ENCODE measurements at places on chromosomes 1 and 21.

DNA sequence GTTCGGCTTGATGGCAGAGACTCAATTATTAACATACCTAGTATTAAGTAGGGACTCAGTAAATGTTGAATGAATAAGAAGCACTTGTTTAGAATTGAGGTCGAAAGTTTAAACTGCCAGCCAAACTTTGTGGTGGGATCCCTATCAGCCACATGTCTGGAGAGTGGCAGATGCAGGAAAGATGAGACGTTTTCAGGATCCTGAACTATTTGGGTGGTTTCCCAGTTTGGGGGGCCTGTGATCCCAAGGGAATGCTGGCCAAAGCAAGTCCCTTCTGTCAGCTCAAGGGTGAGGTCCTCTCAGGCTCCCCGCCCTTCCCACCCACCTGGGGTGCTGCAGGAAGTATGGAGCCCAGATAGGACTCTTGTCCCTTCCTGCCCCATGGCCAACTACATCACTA, 38.6 kb downstream of the KCNC4 start:
- no peak for DNase-seq

DNA sequence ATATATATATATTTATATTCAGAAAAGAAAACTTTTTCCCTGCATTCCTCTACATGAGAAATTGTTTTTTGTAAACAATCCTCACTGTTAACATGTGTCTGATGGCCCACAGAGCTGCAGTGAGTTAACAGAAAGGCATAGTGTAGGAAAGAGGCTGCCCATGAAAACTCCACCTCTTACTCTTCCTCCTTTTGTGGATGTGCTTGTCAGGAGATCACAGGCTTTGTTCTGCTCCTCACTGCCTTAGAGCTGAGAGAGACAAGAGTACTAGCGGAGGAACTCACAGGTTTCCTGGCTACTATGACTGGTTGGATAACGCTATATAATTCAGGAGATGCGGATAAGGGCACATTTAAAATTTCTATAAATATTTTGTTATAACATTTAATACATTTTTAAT, 200.6 kb downstream of the BRINP3 start:
- no peak for DNase-seq

DNA sequence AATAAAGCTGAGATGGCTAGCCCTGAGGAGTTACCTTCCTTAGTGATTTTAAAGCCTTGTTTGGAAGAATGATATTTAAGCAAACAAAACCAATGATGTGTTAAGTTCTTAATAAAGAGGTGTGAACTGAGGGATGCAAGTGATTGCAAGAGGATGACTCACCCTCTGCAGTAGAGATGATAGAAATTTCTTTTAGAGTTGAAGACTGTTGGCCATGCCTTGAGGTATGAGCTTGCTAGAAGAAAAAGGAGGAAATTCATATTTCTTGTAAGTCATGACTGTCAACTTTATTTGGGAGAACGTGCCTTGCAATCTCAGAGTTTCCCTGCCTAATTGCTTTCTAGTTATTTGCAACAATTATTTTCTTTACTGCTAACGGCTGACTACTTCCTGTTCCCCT, 94.7 kb downstream of the PLA2G4A start:
- no peak for DNase-seq

- DNase-seq: no peak
Observed at GRCh38 chr1:7060745-7061144, 275.5 kb downstream of the CAMTA1 start.

- DNase-seq: no peak
Observed at GRCh38 chr1:198986036-198986435, 347.2 kb downstream of the PTPRC start.

- DNase-seq: no peak
Observed at GRCh38 chr1:184919892-184920291, 54.4 kb downstream of the NIBAN1 start.

- no peak for DNase-seq
Observed at GRCh38 chr1:6094801-6095505, 49.3 kb downstream of the KCNAB2 start.

DNA sequence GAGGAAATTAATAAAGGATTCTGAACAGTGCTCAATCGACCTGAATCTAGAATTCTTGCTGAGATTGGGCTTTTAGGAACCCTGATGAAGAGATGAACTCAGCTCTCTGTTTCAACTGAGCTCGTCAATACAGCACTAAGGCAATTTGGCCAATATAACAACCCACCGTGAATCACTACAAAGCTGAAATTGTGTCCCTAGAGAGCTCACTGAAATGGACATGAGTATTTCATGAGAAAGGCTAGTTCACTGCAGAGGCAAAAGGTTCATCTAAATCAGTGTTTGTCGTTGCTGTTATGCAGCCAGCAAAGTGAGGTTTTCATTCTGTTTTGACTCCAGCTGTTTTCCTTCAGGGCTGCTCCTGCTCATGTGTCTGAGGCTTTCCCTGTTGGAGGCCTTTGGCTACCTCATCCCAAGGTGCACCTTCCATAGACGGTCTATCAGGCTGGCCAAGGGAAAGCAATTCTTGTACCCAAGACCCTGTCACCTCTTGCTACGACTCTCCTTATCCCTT, 83.5 kb downstream of the URB2 start:
- DNase-seq: no peak

DNA sequence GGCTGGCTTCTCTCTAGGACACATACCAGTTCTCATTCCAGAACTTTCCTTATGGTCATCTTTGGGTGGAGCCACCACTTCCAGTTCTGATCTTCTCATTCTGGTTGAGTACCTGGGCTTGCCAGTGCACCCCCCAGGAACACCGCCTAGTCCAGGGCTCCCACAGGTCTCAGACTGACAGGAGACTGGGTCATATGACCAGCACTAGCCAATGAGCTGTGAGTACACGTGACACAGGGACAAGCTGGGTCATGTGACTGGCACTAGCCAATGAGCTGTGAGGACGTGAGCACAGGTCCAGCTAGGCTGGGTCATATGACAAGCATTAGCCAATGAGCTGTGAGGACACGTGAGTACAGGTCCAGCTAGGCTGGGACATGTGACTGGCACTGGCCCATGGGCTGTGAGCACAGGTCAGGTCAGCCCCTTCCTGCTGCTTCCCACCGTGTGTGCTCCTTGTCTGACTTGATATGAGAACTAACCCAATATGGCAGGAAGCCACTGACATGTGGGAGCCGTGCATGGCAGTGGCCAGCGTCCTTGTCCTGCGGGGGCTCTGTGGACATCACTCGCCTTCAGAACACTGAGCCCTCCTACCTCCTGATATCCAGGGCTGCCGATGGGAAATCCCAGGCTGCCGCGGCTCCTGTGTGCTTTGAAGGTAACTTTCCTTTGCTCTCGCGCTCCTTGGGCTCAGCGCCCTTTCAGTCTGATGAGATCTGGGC, 22.7 kb downstream of the KRTAP10-1 start:
- peak; percentile 87 for DNase-seq

- DNase-seq: no peak
Observed at GRCh38 chr1:155174324-155175280, 953 bp downstream of the TRIM46 start.

- no peak for DNase-seq
Observed at GRCh38 chr1:156956333-156956732, 35.9 kb downstream of the LRRC71 start.

DNA sequence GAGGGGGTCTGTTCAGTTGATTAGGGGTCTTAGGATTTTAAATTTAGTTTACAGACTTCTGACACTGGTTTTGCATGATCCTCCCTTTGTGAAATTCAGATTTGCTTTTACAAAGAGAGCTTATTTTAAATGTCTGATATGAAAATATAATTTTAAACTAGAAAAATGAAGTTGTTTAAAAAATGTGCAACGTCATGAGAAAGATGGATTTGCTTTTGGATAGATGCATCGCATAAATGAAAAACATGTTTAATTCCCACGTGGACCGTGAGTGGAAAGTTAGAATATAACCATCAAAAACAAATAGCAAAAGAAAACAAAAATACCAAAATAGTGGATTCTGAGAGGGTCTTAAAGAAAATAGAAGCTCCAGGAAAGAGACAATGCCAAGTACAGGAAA, 2.0 kb upstream of the OR2T3 start:
- no peak for DNase-seq

DNA sequence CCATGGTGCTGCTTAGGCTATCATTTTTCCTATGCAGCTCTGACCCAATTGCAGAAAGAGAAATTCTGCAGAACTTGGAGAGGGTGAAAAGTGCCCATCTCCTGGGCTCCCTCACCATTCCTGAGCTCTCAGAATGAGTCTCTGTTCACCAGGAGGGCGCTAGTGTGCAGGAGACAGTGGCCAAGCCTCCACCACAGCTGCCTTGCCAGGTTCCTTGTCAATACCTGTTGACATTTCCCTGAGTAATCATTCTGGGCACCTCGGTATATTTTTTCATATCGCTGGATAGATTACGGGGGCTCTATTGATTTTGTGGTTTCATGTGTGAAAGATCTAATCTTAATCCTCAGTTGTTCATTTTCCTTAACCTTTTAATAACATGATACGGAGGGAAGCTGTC, 13.0 kb upstream of the C8B start:
- no peak for DNase-seq

GRCh38 chr1:33182401-33182841, 578 bp upstream of the TRIM62 start:
- peak; percentile 28 for DNase-seq

DNA sequence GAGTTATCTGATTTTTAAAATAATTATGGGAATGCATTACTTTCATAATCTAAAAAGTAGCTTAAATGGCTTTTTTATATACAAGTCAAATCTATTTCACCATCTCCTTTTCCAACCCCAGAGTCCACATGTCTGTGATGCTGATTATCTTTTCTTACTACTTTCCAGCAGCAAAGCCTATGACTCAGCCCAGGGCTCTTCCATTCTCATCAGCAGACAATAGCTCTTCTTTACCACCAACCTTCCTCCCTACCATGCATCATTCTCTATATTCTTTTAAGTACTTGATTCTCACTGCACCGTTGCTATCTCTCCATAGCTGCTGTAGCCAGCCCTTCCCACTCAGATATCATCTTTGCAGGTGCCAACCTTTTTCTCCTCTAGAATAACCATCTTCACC, 61.3 kb downstream of the OVGP1 start:
- no peak for DNase-seq

GRCh38 chr21:33939226-33939625, 23.6 kb upstream of the ATP5PO start:
- no peak for DNase-seq

GRCh38 chr1:203486618-203487370, 7.2 kb upstream of the OPTC start:
- no peak for DNase-seq

DNA sequence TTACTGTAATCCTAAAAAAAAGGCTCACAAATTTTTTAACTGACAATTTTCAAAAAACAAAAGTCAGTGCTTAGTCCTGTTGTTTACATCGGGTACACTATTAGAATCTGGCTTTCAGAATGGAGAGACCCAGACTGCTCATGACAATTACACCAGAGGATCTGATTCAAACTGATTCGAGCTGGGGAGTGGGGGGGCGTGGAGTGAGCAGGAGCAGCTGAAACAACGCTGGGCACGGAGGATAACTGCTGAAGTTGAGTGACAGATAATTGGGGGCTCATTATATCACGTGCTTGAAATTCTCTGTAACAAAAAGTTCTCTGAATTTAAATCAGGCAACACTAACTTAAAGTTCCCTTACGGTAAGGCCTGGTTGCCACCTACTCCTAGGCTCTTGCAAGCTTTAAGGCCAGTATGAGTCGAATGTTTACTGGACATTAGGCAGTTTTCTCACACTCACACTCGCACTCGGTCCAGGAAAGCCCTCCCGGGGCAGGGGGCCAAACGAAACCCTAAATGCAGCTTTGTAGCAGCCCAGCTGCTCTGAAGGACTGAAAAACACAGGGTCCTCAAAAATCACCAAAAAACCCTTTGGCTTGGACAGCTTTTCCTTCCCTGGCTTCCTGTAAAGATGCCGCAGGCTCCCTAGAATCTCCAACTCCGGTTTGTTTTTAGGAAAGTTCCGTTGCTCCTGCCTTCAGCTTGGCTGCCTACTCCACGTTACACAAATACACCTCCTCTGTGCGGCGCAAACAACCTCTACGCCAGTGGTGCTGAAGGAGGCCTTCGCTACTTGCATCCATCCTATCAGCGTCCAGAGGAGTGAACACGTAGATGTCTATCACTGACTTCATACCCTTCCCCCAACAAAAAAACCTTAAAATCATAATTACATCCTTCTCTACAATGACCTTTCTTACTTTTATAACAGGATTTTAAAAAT, 42.9 kb downstream of the CAPZB start:
- no peak for DNase-seq

- no peak for DNase-seq
Observed at GRCh38 chr1:169089776-169090175, 16.7 kb upstream of the ATP1B1 start.

DNA sequence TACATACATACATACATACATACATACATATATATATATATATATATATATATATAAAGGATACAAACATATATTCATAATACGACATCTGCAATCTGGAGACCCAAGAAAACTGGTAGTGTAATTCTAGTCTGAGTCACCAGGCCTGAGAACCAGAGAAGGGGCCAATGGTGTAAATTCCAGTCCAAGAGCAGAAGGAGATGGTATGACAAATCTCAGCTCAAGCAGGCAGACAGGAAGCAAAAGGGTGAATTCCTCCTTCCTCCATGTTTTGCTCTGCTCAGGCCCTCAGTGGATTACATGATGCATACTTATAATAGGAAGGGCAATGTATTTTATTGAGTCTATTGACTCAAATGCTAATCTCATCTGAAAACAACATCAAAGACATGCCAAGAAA, 1060.4 kb upstream of the TMPRSS15 start:
- no peak for DNase-seq

GRCh38 chr1:101221945-101222429, 14.8 kb upstream of the S1PR1 start:
- no peak for DNase-seq

GRCh38 chr1:228213917-228214808, 6.3 kb downstream of the OBSCN start:
- no peak for DNase-seq

- no peak for DNase-seq
Observed at GRCh38 chr1:59502009-59502691, 205.3 kb downstream of the FGGY start.

DNA sequence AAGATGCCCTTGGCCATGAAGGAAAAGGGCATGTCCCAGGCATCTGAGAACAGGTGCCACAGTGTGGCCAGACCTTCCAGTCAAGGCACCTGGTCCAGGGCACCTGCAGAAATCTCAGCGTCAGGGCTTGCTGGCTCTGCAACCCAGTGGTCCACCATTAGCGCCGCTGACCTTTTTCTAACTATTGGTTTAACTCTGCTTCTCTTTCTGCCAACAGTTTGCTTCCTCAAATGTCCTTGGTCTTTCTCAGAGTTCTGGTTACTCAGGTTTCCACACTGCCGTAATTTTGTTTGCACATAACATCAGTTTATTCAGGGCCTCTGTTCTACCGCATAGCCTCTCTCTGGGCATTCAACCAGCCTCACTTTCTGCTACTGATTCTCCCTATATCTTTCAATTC, 16.5 kb upstream of the FYB2 start:
- DNase-seq: no peak

DNA sequence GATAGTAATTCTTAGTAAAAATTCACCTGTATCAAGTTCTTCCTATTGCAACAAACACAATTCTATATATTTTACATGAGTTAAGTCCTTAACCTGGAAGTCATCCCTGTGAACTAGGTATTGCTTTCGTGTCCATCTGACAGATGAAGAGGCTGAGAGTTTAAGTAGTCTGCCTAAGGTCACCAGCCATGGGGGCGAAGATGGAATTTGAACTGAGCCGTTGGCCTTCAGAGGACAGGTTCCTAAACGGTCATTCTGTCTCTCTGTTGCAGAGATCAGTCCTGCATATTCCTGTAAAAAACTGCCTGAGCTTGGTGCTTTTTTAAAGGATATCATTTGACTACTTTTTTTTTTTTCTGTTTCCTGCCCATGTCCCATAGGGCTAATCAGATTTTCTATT, 10.2 kb upstream of the POFUT2 start:
- no peak for DNase-seq
